ENCODE measurements at places on chromosomes 16 and 17.

DNA sequence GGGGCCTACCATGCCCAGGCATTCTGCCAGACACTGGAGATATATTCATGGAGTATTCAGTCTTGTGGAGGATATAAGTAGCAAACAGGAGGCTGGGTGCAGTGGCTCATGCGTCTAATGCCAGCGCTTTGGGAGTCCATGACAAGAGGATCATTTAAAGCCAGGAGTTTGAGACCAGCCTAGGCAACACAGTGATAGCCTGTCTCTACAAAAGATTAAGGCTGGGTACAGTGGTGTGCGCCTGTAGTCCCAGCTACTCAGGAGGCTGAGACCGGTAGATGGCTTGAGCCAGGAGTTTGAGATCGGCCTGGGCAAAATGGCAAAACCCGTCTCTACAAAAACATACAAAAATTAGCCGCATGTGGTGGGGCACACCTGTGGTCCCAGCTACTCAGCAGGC is 37.7 kb upstream of the CDH3 start:
- DNase-seq, result no peak

GRCh38 chr17:82236142-82236971 is 7.5 kb downstream of the SLC16A3 start:
- DNase-seq, result peak; percentile 62

GRCh38 chr17:65626451-65626850 is 65.0 kb upstream of the AXIN2 start:
- no peak for DNase-seq

DNA sequence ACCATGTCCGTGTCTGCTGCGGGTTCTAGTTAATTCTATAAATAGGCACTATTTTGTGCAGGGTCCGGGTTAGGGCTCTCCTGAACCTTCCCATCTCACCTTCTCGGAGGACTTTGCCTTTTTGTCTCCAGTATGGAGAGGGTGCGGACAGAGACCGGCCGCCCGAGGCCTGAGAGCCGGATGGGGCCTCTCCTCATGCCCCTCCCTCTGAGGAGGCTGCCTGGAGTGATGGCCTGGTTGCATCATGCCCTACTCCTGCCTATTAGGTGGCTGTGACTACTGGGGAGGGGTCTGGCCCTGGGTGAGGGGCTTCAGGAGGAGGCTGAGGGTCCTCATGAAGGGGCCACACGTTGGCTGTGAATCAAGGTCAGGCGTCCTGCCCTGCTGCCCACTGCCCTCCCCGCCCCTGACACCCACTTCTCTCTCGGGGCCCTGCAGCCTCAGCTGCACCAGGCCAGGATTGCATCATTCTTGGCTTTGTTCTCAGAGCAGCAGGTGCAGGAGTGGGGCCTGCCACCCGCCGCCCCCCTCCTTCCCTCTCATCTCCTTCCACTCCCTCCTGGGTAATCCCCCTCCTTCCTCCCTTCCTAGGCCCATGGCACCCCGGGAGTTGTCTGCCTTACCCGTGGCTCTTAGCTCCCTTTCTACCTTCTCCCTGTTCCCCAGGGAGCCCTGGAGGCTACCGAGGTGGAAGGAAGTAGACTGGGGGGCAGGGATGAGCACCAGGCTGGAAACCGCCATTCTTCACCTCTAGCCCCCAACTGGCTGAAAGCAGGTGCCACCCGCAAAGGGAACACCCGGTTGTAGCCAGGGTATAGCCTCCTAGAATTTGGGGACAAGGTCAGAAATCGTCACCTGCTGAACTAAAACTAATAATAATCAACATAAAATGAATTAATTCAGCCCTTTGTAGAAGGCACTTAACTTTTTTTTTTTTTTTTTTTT is 12.7 kb upstream of the ARHGAP23 start:
- DNase-seq, result peak; percentile 87

DNA sequence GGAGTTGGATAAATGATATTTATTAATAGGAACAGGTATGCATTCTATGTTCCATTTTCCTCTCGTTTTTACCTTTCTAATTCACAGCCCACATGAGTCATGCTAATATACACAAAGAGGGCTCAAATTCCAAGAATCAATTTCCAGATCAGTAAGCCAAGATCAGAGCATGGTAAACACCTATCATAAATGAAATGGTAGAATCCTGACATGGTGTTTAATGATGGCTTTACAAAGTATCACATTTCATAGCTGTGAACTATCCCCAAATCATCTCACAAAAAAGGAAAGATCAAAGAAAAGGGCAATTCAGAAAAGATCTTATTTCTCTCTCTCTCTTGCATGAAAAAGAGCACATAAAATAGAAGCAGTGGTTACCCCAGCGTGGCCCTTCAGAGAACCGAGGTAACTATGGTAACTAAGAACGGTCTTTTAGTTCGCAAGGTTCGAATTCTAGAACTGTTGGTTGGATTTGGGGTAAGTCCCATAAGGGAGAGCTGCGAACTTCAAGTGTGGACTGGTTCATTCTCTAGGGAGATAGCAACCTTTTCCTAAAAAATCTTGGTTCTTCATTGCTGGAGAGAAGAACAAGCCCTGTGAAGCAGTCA is 73.0 kb downstream of the MARCHF10 start:
- no peak for DNase-seq

DNA sequence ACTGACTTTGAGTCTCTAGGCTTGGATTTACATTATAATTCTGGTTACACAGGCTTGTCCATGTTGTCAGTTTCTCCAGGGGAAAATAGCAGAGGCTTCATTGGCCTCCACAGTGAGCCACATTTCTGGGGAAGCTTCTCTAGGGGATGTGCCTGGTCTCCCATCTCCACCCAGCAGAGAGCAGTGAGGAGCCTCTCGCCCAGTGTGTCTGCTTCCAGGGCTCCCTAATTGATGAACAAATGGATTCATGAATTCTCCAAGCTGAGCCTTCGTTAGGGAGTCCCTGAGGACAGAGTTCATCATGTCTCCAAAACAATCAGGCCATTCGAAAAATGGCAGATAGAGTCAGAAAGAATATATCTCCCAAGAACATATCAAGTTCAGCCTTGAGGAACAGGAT is 162.4 kb upstream of the TOX3 start:
- DNase-seq, result no peak

DNA sequence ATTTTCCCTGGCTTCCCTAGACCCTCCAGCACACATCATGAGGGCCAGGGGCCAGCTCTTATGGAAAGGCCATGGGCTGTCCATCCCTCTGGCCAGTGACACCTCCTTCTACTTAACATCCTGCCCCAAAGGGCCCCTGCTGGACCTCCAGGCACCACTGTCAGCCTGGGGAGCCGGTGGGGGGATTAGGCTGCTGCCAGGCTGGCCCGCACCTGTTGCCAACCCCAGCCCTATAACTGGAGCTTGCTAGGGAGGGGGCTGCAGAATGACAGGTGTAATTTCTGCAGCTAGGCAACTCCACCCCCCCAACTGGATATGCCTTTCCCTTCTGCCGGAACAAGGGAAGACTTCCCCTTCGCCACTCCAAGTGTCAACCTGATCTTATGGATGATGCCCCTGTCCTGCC is 12.5 kb downstream of the RARA start:
- DNase-seq, result no peak

GRCh38 chr16:66418165-66418962 is 8.7 kb upstream of the BEAN1 start:
- no peak for DNase-seq

GRCh38 chr16:89319886-89320781 is 102.6 kb downstream of the ZNF778 start:
- DNase-seq, result no peak

DNA sequence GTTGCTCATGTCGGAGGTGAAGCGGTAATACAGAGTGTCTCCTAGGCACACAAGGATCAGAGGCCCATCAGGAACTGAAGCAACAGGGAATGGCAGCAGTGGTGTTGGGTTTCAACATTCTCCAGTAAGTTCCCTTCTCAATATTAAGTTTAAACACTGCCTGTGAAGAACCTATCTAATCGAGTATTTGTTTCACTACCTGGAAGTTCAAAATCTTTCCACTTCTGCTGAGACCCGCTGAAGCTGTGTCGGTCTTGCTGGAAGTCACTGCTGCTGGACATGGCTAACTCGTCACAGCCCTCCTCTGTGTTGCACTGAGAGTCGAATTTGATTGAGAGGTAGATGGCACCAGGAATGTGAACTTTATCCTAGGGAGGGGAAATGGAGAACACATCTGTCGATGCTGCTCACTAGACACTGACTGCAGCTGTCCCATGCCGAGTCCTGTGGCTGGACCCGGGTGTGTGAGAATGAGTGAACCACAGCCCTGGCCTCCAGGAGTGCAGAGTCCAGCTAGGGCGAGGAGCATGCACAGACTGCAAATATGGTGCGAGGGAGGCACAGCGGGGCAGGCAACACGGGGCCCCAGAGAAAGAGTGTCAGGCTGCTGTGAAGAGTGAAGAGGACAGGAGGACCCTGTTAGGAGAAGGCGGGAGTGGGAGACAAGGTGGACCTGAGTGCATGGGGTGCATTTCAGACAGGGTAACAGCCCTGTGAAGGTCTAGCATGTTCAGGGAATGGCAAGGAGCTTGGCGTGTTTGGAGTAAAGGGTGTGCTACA is 50.1 kb upstream of the ATP2A3 start:
- no peak for DNase-seq

GRCh38 chr17:7406235-7406825 is 1.3 kb upstream of the NLGN2 start:
- DNase-seq, result no peak

DNA sequence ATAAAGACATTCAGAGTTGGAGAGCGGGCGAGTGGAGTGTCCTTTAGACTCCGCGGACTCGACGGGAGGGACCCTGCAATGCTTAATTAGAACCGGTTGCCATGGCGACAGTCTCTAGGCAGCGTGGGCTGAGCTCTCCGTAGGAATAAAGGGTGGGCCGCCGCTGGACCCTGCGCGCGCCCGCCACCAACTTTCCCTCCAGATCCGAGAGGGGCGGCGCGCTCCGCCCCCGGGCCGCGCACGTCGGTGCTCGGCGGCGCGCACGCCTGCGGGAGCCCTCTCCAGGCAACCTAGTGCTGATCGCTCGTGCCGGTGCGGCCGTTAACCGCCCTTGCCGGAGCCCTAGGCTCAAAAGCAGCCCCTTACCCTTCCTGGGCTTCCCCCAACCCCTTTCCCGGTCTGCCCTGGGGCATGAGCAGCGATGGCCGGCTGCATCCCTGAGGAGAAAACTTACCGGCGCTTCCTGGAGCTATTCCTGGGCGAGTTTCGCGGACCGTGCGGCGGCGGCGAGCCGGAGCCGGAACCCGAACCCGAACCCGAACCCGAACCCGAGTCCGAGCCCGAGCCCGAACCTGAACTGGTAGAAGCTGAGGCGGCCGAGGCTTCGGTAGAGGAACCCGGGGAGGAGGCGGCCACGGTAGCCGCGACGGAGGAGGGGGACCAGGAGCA is at the start of gene PPM1E:
Gene PPM1E (plus strand): TSS at position 278 of the 669 bp plus-strand sequence.
- peak; percentile 31 for DNase-seq

- no peak for DNase-seq
Observed at GRCh38 chr16:62462971-62463370, 426.7 kb upstream of the CDH8 start.

All from SHP77 treated with DMSO at 0.1 percent for 48 hours (cell line).